Caco-2 (cell line): ENCODE measurements at places on chromosomes 1 and 21. TPM values are rescaled to one million over a fixed set of nuclear protein-coding genes. Genes with fewer than 3 reads are reported as not detected.

DNA sequence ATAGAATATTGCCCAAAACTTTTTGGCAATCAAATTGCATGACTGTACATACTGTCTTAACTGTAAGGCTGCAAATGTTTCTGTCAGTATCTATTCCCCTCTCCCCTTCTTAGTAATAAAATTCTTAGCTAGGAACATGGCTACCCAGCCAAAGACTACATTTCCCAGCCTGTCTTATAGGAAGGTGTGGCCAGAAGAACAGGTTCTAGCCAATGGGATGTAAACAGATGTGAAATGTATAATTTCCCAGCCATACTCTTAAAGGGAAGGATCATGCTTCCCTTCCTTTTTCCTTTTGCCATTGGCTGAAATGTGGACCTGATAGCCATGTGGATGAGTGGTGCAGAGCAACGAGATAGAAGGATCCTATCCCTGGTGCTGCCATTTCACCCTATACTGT, 7.0 kb upstream of the HIVEP3 start:
- H3K36me3 ChIP-seq = no peaks in the 10 kb centered on the region
- no peak overlapping the region for H3K27ac ChIP-seq
- no peak for DNase-seq
- H3K4me3 ChIP-seq = no peak overlapping the region
- H3K4me1 ChIP-seq = no peaks in the 10 kb centered on the region
- no peaks in the 10 kb centered on the region for H3K27me3 ChIP-seq

DNA sequence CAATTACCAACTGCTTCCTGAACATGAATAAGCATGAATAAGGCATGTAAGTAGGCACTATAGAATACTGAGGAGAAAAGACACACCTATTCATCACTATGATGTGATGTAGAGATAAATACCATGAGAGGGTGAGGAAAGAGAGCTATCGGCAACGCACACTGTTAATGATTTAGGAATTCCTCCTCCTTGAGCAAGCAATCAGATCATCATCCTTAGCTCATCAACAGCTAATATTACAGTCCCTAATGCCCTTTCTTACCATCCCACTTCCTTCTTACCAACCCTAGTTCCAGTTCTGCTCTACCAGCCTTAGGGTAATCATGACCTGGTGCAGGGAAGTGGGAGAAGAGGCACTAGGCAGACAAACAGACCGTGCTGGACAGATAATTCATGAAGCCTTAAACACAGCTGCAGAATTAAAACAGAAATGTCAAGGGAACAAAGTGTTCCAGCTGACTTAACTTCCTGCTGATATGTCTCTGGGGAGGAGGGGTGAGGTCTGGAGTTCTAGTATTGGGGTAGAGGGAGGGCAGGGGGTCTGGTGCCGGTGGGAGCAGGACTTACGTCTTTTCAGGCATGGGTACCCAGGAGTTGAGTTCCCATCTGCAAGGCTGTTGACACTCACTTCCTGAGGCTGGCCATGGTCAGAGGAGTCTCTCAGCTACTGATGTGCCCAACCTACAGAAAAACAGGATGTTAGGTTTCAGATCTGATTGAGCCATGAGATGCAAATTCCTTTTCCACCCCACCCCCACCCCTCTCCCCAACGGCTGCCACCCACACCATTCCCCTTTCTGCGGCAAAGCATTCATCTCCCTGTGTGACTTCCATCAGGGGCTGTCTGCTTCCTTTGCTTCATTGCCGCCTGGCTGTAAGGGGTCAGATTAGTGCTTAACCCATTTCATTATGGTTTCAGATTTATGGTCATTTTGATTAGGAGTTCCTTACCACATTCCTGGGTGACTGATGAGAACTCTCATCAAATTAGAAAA, 12.6 kb upstream of the RCSD1 start:
- H3K27ac ChIP-seq = no peak overlapping the region
- no peaks in the 10 kb centered on the region for H3K36me3 ChIP-seq
- H3K4me3 ChIP-seq = no peak overlapping the region
- no peaks in the 10 kb centered on the region for H3K27me3 ChIP-seq
- no peaks in the 10 kb centered on the region for H3K4me1 ChIP-seq

DNA sequence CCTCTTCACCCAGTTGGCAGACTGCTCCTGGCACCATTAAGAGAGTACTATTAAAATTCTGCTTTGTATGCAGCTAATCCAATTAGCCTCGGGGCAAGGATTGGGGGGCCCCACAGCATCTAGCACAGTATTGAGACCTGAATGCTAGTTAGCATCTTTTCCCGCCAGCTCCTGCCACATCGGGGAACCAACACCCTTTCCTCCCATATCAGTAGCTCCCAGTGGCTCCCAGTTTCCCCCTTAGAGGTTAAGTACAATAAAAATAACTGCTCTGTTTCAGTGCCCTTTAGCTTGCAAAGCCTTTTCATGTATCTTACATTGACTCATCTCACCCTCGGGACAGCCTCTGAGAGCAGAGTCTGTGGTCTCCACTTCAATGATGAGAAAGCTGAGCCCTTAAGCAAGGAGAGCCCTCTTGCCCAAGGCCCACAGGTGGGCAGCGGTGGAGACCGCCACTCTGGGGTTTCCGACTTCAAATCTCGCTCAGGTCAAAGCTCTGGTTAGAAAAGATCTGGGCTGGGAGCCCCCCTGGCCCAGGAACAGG, 4.2 kb upstream of the PMVK start:
- peaks cover 18% of the 10 kb centered on the region for H3K4me1 ChIP-seq
- H3K27me3 ChIP-seq = no peaks in the 10 kb centered on the region
- DNase-seq = no peak
- H3K36me3 ChIP-seq = no peaks in the 10 kb centered on the region
- peak overlapping the region; percentile 53 for H3K27ac ChIP-seq
- H3K4me3 ChIP-seq = no peak overlapping the region

RNU1-1 gene
- 1,622 and 1,638 TPM in 2 replicates for total RNA-seq

GRCh38 chr1:27143401-27143800, 11.5 kb downstream of the SLC9A1 start:
- DNase-seq = no peak
- peak overlapping the region; percentile 17 for H3K27ac ChIP-seq
- no peaks in the 10 kb centered on the region for H3K27me3 ChIP-seq
- H3K4me3 ChIP-seq = no peak overlapping the region

GRCh38 chr1:200512191-200512590, 102.4 kb upstream of the ZNF281 start:
- DNase-seq = no peak
- H3K27ac ChIP-seq = no peak overlapping the region
- no peaks in the 10 kb centered on the region for H3K36me3 ChIP-seq
- H3K4me1 ChIP-seq = 0 out of 2 replicates have a peak, but pooled peaks cover 5% of the 10 kb centered on the region

GRCh38 chr1:47710329-47711071, 272.7 kb downstream of the FOXD2 start:
- H3K27ac ChIP-seq = no peak overlapping the region
- H3K36me3 ChIP-seq = no peaks in the 10 kb centered on the region
- peak overlapping the region; percentile 59 for H3K4me3 ChIP-seq
- peak; percentile 60 for DNase-seq
- H3K27me3 ChIP-seq = no peaks in the 10 kb centered on the region
- H3K4me1 ChIP-seq = 0 out of 2 replicates have a peak, but pooled peaks cover 7% of the 10 kb centered on the region

GRCh38 chr1:27658951-27659496, 13.0 kb downstream of the IFI6 start:
- DNase-seq = no peak
- H3K4me1 ChIP-seq = peaks cover 10% of the 10 kb centered on the region
- H3K4me3 ChIP-seq = no peak overlapping the region
- H3K36me3 ChIP-seq = no peaks in the 10 kb centered on the region
- no peaks in the 10 kb centered on the region for H3K27me3 ChIP-seq
- peak overlapping the region; percentile 16 for H3K27ac ChIP-seq

CDCA8 gene
- 35.4 and 37.0 TPM in 2 replicates for total RNA-seq

GRCh38 chr21:31629972-31630711, 29.4 kb upstream of the SOD1 start:
- H3K36me3 ChIP-seq = no peaks in the 10 kb centered on the region
- no peaks in the 10 kb centered on the region for H3K27me3 ChIP-seq
- H3K27ac ChIP-seq = no peak overlapping the region
- no peak for DNase-seq

- peak overlapping the region; percentile 48 for H3K4me3 ChIP-seq
- no peak overlapping the region for H3K27ac ChIP-seq
- H3K36me3 ChIP-seq = no peaks in the 10 kb centered on the region
- no peak for DNase-seq
- peaks cover 13% of the 10 kb centered on the region for H3K4me1 ChIP-seq
- no peaks in the 10 kb centered on the region for H3K27me3 ChIP-seq
These were observed 2.3 kb downstream of the ANP32E start for GRCh38 chr1:150233359-150234308.

- no peak overlapping the region for H3K4me3 ChIP-seq
- DNase-seq = no peak
- H3K36me3 ChIP-seq = no peaks in the 10 kb centered on the region
- no peaks in the 10 kb centered on the region for H3K27me3 ChIP-seq
- H3K27ac ChIP-seq = no peak overlapping the region
- H3K4me1 ChIP-seq = no peaks in the 10 kb centered on the region
These were observed 21.3 kb downstream of the CD247 start for GRCh38 chr1:167496797-167497619.

DNA sequence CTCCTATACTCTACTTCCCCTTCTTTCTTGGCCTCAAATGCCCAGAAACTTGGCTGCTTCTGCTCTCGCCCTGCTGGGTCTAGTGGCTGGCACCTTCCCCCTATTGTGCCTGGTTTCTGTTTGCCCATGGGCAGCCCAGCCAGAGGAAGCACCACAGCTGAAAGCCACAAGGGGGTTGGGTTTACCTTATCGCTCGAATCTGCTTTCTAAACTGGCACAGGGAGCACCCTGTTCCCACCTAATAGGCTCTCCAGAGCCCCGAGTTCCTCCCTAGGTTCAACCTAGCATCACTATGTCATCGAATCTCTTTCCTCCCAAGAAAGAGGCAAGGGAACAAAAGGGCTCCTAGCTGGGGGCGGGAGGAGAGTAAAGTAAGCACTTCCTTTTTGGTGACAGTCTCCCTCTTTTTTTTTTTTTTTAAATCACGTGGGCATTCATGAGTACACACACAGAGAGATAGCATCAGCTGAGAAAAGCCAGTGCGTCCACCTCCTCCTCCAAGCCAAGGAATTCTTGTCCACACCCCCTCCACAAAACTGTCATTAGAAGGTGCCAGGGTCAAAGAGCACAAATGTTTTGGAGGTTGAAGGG, 72.8 kb downstream of the PLEKHA6 start:
- no peaks in the 10 kb centered on the region for H3K27me3 ChIP-seq
- H3K4me1 ChIP-seq = peaks cover 43% of the 10 kb centered on the region
- DNase-seq = peak; percentile 60
- H3K4me3 ChIP-seq = peak overlapping the region; percentile 39
- no peaks in the 10 kb centered on the region for H3K36me3 ChIP-seq
- peak overlapping the region; percentile 68 for H3K27ac ChIP-seq

CNR2 gene
- not detected in 2 replicates for total RNA-seq

DNA sequence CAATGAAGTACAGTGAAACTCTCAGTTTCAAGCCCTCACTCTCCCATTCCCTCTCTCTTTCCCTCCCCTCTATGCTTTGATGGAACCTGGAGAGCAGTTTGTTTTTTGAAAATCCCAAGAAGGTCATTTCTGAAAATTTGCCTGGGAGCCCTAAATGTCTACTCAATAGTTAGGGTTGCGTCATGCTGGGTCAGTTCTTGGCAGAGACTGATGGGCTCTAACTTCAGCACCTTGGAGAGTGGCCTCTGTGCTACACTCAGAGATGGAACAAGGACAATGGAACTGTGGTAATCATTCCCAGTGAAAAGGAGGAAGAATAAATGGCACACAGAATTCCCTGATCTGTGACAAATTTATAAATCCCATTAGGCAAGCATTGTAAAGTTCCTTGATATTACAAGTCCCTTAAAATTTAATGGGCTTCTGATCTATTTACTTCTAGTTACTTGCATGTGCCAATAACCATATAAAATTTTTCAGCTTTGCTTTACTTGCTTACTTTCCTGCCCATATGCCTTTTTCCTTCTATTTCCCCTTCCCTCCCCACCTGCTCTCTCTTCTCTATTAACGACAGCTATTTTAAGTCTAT, 182.9 kb upstream of the KCND3 start:
- no peaks in the 10 kb centered on the region for H3K36me3 ChIP-seq
- no peak overlapping the region for H3K27ac ChIP-seq
- H3K27me3 ChIP-seq = no peaks in the 10 kb centered on the region
- no peaks in the 10 kb centered on the region for H3K4me1 ChIP-seq

GRCh38 chr21:40433538-40433937, 413.4 kb downstream of the DSCAM start:
- DNase-seq = no peak
- H3K27ac ChIP-seq = no peak overlapping the region
- no peak overlapping the region for H3K4me3 ChIP-seq
- no peaks in the 10 kb centered on the region for H3K27me3 ChIP-seq
- no peaks in the 10 kb centered on the region for H3K36me3 ChIP-seq
- H3K4me1 ChIP-seq = no peaks in the 10 kb centered on the region

DNA sequence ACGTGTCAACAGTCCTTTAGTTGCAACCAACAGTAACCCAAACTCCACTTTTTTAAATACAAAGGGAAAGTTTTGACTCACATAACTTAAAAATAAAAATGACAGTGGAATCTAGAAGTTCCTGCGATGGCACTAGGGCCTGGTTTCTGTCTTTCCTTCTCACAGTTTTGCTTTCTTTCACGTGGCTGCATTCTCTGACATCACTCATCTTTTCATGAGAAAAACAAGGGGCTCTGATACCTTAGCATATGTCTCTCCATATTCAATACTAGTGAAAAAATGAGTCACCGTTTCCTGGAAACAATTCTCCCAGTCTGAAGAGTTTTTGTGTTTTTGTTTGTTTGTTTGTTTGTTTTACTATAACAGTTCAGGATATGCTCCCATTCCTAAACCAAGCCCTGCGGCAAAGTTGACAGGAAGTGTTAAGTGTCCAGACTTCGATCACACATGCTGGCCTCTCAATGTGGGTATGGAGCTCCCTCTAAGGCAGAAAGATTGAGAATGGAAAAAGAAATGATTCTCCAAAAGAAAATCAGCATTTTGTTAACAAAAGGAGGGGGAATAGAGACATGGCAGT, 483.3 kb downstream of the TTLL7 start:
- no peaks in the 10 kb centered on the region for H3K27me3 ChIP-seq
- H3K4me3 ChIP-seq = no peak overlapping the region
- DNase-seq = no peak
- no peaks in the 10 kb centered on the region for H3K4me1 ChIP-seq
- no peak overlapping the region for H3K27ac ChIP-seq
- H3K36me3 ChIP-seq = no peaks in the 10 kb centered on the region

DNA sequence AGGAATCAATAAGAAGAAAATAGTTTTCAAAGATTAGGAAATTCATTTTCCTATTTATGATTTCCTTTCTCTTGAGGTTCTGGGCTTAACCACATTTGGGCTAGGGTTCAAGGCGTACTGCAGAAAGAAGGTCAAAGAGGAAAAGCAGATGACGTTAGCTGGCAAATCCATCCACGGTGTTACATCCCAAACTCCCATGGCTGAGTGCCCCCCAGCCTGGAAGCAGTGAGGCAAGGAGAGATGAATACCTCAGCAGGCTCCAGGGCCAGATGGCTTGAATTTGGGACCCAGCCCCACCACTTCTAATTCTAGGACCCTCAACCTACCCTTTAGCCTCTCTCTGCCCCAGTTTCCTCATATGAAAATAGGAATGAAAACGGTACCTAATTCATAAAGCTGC, 17.7 kb downstream of the SUSD4 start:
- H3K4me1 ChIP-seq = no peaks in the 10 kb centered on the region
- no peak overlapping the region for H3K27ac ChIP-seq
- H3K27me3 ChIP-seq = no peaks in the 10 kb centered on the region
- H3K4me3 ChIP-seq = no peak overlapping the region
- DNase-seq = no peak
- peaks cover 2% of the 10 kb centered on the region; the same call in 1 of the 2 replicates for H3K36me3 ChIP-seq
